ENCODE measurements at places on chromosomes 5 and 9. TPM values are rescaled to one million over a fixed set of nuclear protein-coding genes. Genes with fewer than 3 reads are reported as not detected.

The ZSWIM6 gene
- total RNA-seq, result 9.2 TPM

The FSD1L gene
- total RNA-seq, result 5.1 TPM

The CD72 gene
- total RNA-seq, result 3.3 TPM

The CBY3 gene
- not detected for total RNA-seq

The CHD1 gene
- total RNA-seq, result 112 TPM

The PANK3 gene
- 36.5 TPM for total RNA-seq

The PCDHAC1 gene
- 0.98 TPM for total RNA-seq

The SLC45A2 gene
- total RNA-seq, result not detected

The TTC23L gene
- total RNA-seq, result not detected

The IFNA5 gene
- total RNA-seq, result 0.51 TPM

The CLIC3 gene
- total RNA-seq, result 2.2 TPM

The NKD2 gene
- not detected for total RNA-seq

The C5 gene
- 14.5 TPM for total RNA-seq

The JAKMIP2 gene
- total RNA-seq, result 0.19 TPM

The AGXT2 gene
- total RNA-seq, result not detected

The IL9 gene
- total RNA-seq, result not detected

The SLC6A18 gene
- total RNA-seq, result not detected

The LCN6 gene
- total RNA-seq, result 18.3 TPM

The NOXA1 gene
- total RNA-seq, result 2.0 TPM

The PCDHGA8 gene
- 1.5 TPM for total RNA-seq

The LSM11 gene
- 4.0 TPM for total RNA-seq

The SLC36A3 gene
- total RNA-seq, result not detected

The GABRA1 gene
- not detected for total RNA-seq

The SLCO6A1 gene
- not detected for total RNA-seq

The DAB2 gene
- 107 TPM for total RNA-seq

The PTTG1 gene
- 1.3 TPM for total RNA-seq

The FOXD4 gene
- total RNA-seq, result not detected

The FAM221B gene
- not detected for total RNA-seq

The PCDHB3 gene
- total RNA-seq, result 3.3 TPM

The TMEM232 gene
- 2.3 TPM for total RNA-seq

The PCDHGA11 gene
- 4.4 TPM for total RNA-seq

The OR13C5 gene
- total RNA-seq, result not detected

The MEGF9 gene
- total RNA-seq, result 48.0 TPM

The FBP2 gene
- not detected for total RNA-seq

The ACER2 gene
- total RNA-seq, result 32.9 TPM

The HAVCR2 gene
- total RNA-seq, result 14.5 TPM

The HTR1A gene
- not detected for total RNA-seq

Measured in subcutaneous adipose tissue (tissue), 4 donors.